Ovary (tissue), 10 donors: ENCODE measurements at places on chromosomes 6 and 20. TPM values are rescaled to one million over a fixed set of nuclear protein-coding genes. Genes with fewer than 3 reads are reported as not detected.

DNA sequence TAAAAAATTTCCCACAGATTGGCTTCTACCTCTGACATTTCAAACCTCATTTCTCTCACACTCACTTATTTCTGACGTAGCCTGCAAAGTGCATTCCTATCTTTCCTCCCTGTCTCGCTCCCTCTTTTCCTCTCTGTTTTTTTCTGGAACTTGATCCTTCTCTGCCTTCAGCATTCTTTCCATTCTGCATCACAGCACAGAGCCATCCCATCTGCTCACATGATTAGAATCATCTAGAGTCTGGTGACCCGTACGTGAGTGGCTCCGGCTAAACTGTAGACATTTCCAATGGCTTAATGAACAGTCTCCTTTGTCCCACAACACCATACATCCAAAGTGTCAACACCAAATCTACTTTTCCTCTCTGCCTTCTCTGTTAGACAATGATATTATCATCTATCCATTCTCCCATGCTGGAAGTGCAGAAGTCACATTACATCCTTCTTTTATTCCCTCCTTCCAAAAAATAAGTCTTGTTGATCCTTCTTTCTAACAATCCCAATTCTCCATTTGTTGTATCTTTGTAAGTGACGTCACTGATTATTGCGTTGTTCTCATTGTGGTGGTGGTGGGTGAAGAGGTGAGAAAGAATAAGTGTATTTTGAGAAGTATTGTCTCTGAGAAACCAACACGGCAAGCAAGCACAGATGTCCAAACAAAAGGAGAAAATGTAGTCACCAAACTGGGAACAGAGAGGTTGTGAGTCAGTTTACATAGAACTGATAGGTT is 41.6 kb downstream of the OPRM1 start:
- no peaks in the 10 kb centered on the region for H3K36me3 ChIP-seq
- H3K4me3 ChIP-seq, result no peak overlapping the region
- H3K27me3 ChIP-seq, result no peaks in the 10 kb centered on the region
- no peak overlapping the region for H3K27ac ChIP-seq
- no peaks in the 10 kb centered on the region for H3K4me1 ChIP-seq
- DNase-seq, result no peak

The CST7 gene
- total RNA-seq, result 1.2 TPM

DNA sequence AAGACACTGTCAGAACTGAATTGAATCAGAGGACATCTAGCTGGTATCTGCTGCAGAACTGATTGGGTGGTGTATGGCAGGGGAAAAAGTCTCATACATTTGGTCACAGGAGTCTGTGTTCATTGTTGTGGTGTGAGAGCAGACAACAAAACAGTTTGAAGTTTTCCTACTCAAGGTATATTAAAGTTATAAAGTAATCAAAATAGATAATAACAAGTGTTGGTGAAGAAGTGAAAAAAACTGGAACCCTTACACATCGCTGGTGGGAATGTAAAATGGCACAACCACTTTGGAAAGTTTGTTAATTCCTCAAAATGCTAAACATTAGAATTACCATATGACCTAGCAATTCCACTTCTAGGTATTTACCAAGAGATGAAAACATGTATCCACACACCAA is 24.7 kb downstream of the SRPK1 start:
- H3K27me3 ChIP-seq, result no peaks in the 10 kb centered on the region
- no peak overlapping the region for H3K27ac ChIP-seq
- no peak overlapping the region for H3K4me3 ChIP-seq
- H3K4me1 ChIP-seq, result no peaks in the 10 kb centered on the region

GRCh38 chr6:26304797-26305640 is 60.0 kb upstream of the BTN3A2 start:
- H3K4me1 ChIP-seq, result peaks cover 2% of the 10 kb centered on the region
- no peaks in the 10 kb centered on the region for H3K36me3 ChIP-seq
- peak overlapping the region; percentile 24 for H3K4me3 ChIP-seq
- H3K27ac ChIP-seq, result peak overlapping the region; percentile 70
- DNase-seq, result peak; percentile 78
- no peaks in the 10 kb centered on the region for H3K27me3 ChIP-seq

The RBPJL gene
- total RNA-seq, result not detected

The GFOD1 gene
- 9.2 TPM for total RNA-seq

GRCh38 chr6:152316024-152316423 is 321.1 kb downstream of the SYNE1 start:
- H3K27me3 ChIP-seq, result no peaks in the 10 kb centered on the region
- no peak overlapping the region for H3K4me3 ChIP-seq
- no peak overlapping the region for H3K27ac ChIP-seq
- DNase-seq, result no peak
- no peaks in the 10 kb centered on the region for H3K4me1 ChIP-seq
- H3K36me3 ChIP-seq, result no peaks in the 10 kb centered on the region

DNA sequence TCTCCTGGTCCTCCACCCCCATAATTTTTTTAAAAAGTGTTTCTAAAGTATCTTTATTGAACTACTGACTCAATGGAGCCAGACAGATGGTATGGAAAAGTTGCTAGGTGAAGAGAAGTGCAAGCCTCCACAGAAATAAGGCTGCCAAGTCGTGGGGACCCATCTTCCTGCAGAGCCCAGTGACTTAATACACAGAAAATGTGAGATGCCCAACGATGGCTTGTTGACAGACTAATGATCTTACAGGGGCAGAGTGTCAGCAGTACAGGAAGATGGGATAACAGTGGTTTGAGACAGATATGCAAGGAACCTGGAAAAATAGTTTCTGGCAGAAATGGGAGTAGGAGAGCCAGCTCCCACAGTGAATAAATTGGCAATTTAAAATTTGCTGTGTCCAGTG is 43.3 kb downstream of the FYN start:
- H3K4me3 ChIP-seq, result no peak overlapping the region
- peaks cover 3% of the 10 kb centered on the region for H3K4me1 ChIP-seq
- no peak overlapping the region for H3K27ac ChIP-seq
- DNase-seq, result no peak
- no peaks in the 10 kb centered on the region for H3K36me3 ChIP-seq

- no peaks in the 10 kb centered on the region for H3K36me3 ChIP-seq
- H3K27me3 ChIP-seq, result no peaks in the 10 kb centered on the region
- no peak overlapping the region for H3K27ac ChIP-seq
- no peaks in the 10 kb centered on the region for H3K4me1 ChIP-seq
These were observed 1.9 kb downstream of the BCAS1 start for GRCh38 chr20:54068495-54068894.

The CALHM4 gene
- total RNA-seq, result not detected

DNA sequence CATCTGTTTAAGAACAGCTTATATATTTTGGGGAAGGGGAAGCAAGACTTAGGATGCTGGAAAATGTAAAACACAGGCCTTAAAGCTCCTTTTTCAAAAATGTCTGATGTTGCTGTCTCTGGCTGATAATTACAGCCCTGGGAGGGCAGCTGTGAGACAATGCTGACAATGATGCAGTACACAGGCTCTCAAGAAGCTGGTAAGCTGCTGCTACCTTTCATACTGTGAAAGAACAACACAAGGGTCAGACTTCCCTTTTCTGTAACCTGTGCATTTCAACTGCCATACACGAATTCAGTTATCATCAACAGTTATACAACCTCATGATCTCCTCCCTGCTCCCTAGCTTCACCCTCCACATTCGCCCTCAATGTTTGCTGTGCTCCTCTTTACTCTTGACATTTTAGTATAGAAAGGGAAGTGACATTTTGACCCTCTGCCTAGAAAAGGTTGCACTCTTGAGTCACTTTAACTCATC is 25.2 kb downstream of the MAP7 start:
- H3K27ac ChIP-seq, result no peak overlapping the region
- H3K4me1 ChIP-seq, result peaks cover 7% of the 10 kb centered on the region
- H3K27me3 ChIP-seq, result no peaks in the 10 kb centered on the region
- no peak for DNase-seq
- no peak overlapping the region for H3K4me3 ChIP-seq

The DNAH8 gene
- under 0.01 TPM for total RNA-seq

GRCh38 chr6:135622081-135622480 is 124.5 kb upstream of the AHI1 start:
- no peak overlapping the region for H3K4me3 ChIP-seq
- DNase-seq, result no peak
- no peaks in the 10 kb centered on the region for H3K36me3 ChIP-seq
- H3K4me1 ChIP-seq, result no peaks in the 10 kb centered on the region
- H3K27ac ChIP-seq, result no peak overlapping the region

DNA sequence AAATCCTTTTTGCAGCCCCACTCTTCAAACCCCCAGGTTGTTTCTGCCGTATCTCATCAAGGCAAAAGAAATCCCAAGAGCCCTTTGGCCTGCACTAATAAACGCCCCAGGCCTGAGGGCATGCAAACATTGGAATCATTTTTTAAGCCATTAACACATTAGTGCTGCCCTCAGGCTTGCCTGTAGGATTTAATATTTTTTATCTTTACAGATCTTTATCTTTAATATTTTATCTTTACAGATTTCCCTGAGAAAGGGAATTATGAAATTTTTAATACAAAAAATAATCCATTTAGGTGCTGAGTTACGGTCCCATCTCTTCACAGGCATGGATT is 14.7 kb downstream of the GTPBP2 start:
- H3K27me3 ChIP-seq, result no peaks in the 10 kb centered on the region
- H3K36me3 ChIP-seq, result no peaks in the 10 kb centered on the region
- DNase-seq, result no peak

The PDYN gene
- total RNA-seq, result not detected

DNA sequence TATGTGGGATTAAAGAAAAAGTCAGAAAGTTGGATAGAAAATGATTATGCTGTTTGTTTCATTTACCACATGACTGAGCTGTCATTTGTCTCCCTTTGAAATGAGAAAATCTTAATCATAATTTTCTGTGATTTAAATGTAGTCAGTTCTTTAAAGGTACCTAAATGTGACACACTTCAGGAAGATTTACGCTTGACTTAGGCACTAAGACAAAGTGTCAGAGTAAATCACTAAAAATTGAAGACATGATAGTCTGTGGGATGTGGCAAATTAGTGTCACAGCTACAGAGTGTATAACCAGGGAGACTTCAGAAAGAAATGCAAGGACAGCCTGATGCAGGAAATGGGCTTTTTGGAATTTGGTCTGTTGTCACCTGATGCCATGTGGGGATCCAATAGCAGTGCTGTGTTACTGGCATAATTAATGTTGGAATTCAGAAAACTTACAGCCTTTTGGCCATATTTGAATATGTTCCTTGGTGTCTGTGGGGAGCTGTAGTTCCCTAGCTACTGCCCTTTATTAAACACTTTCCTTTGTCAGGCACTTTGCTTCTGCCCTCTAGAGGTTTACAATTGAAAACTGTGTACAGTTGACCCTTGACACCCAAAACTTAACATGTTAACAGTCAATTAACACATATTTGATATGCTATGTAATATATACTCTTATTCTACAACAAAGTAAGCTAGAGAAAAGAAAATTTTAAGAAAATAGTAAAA is 493.8 kb downstream of the UTRN start:
- H3K27me3 ChIP-seq, result no peaks in the 10 kb centered on the region
- no peaks in the 10 kb centered on the region for H3K4me1 ChIP-seq
- DNase-seq, result no peak
- H3K36me3 ChIP-seq, result no peaks in the 10 kb centered on the region
- no peak overlapping the region for H3K4me3 ChIP-seq

GRCh38 chr6:83904395-83904794 is 44.9 kb downstream of the CYB5R4 start:
- H3K27ac ChIP-seq, result no peak overlapping the region
- H3K27me3 ChIP-seq, result no peaks in the 10 kb centered on the region
- DNase-seq, result no peak
- H3K36me3 ChIP-seq, result no peaks in the 10 kb centered on the region
- no peak overlapping the region for H3K4me3 ChIP-seq

The DDX39B gene
- 339 TPM for total RNA-seq

- no peak for DNase-seq
- H3K36me3 ChIP-seq, result no peaks in the 10 kb centered on the region
These were observed 82.6 kb downstream of the EPB41L2 start for GRCh38 chr6:130980310-130981032.

GRCh38 chr6:73329201-73329600 is 24.9 kb downstream of the DPPA5 start:
- no peak overlapping the region for H3K4me3 ChIP-seq
- H3K36me3 ChIP-seq, result no peaks in the 10 kb centered on the region
- no peaks in the 10 kb centered on the region for H3K27me3 ChIP-seq
- no peak for DNase-seq
- no peak overlapping the region for H3K27ac ChIP-seq

DNA sequence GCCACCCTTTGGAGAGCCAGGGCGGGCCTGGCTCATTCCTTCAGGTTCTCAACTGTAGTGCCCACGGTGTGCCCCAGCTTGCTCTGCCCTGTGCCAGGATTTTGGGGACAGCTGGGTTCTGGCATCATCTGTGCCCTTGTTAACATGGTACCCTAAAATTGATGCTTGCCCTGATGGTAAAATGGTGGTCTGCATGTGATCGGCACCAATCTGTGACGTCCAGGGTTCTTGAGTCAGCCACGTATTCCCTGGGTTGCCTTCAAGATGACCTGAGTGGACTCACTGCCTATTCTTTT is 31.2 kb upstream of the APCDD1L start:
- H3K36me3 ChIP-seq, result no peaks in the 10 kb centered on the region
- peaks cover 2% of the 10 kb centered on the region for H3K4me1 ChIP-seq
- H3K27ac ChIP-seq, result no peak overlapping the region

The RIN2 gene
- 51.3 TPM for total RNA-seq

DNA sequence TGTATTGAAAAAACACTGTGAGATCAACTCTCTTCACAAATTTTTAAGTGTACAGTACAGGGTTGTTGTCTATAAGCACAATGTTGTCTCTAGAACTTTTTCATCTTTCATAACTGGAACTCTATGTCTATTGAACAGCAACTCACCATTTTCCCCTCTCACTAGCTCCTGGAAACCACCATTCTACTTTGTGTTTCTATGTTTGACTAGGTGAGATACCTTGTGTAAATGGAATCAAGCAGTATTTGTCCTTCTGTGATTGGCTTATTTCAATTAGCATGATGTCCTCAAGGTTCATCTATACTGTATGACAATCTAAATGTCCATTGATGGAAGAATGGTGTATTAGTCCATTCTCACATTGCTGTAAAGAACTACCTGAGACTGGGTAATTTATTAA is 210.1 kb upstream of the FUT9 start:
- no peak overlapping the region for H3K4me3 ChIP-seq
- no peak overlapping the region for H3K27ac ChIP-seq
- no peak for DNase-seq
- H3K36me3 ChIP-seq, result no peaks in the 10 kb centered on the region

GRCh38 chr20:58647162-58647795 is 3.8 kb upstream of the STX16 start:
- no peak overlapping the region for H3K4me3 ChIP-seq
- no peaks in the 10 kb centered on the region for H3K27me3 ChIP-seq
- H3K27ac ChIP-seq, result no peak overlapping the region
- peaks cover 3% of the 10 kb centered on the region for H3K4me1 ChIP-seq
- no peak for DNase-seq

DNA sequence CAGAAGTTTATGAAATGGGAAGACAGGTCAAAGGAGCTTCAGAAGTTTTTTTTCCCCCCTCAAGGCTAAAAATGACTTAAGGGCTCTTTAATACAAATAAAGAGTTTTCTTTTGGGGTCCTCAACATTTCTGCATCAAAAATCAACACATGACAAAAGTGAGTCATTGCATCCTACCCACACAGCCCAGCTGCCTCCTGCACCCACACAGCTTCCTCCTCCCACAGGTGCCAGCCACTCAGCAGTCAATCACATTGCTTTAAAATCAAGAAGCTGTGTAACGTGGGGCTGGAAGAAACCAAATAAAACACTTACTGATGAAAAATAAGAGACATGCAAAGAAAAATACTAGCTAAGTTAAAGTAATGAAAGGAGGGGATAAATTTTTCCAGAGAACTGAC is 68.5 kb downstream of the MAP3K5 start:
- peaks cover 1% of the 10 kb centered on the region for H3K4me1 ChIP-seq
- H3K27ac ChIP-seq, result no peak overlapping the region
- no peaks in the 10 kb centered on the region for H3K36me3 ChIP-seq
- no peaks in the 10 kb centered on the region for H3K27me3 ChIP-seq
- no peak overlapping the region for H3K4me3 ChIP-seq
